Neural progenitor cell (in vitro differentiated cells): ENCODE measurements at places on chromosomes 3 and 15. TPM values are rescaled to one million over a fixed set of nuclear protein-coding genes. Genes with fewer than 3 reads are reported as not detected.

DNA sequence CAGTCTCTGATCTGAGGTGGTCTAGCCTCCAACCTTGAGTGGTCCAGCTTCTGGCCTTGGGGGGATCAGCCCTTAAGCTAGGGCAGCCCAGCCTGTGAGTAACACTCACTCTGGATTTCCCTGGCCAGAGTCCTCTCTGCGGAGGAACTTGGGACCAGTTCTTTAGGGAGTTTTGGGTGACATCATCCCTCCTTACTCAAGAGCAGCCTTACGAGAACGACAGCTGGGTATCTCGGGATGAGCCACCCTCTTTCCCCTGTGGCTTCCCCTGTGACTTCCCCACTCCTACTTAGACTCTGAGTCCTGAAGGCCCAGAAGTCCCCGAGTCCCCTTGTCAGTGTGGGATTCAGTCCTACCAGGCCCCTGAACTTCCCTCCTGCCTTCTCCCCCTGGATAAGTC lies 10.2 kb upstream of the PLXND1 start:
- no peaks in the 10 kb centered on the region for H3K36me3 ChIP-seq
- no peak overlapping the region for H3K4me3 ChIP-seq
- no peak for DNase-seq
- H3K27ac ChIP-seq: no peak overlapping the region

- no peak overlapping the region for H3K27ac ChIP-seq
- no peaks in the 10 kb centered on the region for H3K36me3 ChIP-seq
- H3K4me3 ChIP-seq: no peak overlapping the region
- no peaks in the 10 kb centered on the region for H3K27me3 ChIP-seq
These were observed 14.1 kb downstream of the ACAA1 start for GRCh38 chr3:38122712-38123290.

The RAF1 gene
- 115 and 130 TPM in 2 replicates for total RNA-seq

The PCOLCE2 gene
- 18.2 and 32.5 TPM in 2 replicates for total RNA-seq

DNA sequence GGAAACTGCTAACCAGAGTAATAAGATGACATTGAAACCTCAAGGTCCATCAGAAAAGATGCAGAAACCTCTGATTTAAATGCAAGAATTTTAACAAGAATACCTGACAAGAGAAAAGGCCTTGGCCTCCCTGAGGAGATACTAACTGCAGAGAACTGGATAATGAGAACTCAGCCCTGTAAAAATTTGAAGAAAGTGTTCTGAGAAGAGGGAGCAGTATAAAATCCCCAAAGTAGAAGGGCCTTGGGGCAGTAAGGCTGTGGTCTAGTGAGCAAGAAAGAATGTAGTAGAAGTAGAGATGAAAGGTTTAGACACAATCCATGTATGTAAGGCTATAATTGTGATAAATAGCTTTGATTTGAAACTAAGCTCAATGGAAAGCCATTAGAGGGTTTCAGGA lies 394.1 kb downstream of the ZBBX start:
- no peak overlapping the region for H3K4me3 ChIP-seq
- no peaks in the 10 kb centered on the region for H3K36me3 ChIP-seq
- H3K27me3 ChIP-seq: no peaks in the 10 kb centered on the region
- H3K4me1 ChIP-seq: peaks cover 12% of the 10 kb centered on the region

DNA sequence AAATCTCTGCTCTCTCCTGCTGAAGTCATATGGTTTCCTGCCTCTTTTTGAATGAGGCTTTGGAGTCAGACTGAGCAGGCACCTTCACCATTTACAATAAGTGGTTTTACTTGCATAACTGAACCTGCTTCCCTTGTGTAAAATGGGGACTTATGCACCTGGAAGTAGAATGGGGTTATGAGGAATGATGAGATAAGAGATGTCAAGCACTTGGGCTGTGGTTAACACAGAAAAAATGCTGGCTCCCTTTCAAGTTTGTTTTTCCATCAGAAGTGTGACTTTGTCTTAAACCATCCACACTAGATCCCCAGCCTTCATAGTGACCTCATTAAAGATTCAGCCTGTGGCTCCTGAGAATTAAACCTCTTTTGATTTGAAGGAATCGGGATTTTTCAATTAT lies 5.2 kb downstream of the EXOSC7 start:
- no peak overlapping the region for H3K4me3 ChIP-seq
- no peak for DNase-seq
- H3K4me1 ChIP-seq: peaks cover 8% of the 10 kb centered on the region
- no peaks in the 10 kb centered on the region for H3K36me3 ChIP-seq
- H3K27ac ChIP-seq: no peak overlapping the region
- H3K27me3 ChIP-seq: no peaks in the 10 kb centered on the region

The SATB1 gene
- 38.2 and 38.6 TPM in 2 replicates for total RNA-seq

The VWA5B2 gene
- total RNA-seq: not detected in 2 replicates

GRCh38 chr3:137854533-137855261 lies 90.6 kb downstream of the SOX14 start:
- peak overlapping the region; percentile 96 for H3K27ac ChIP-seq
- H3K27me3 ChIP-seq: no peaks in the 10 kb centered on the region
- H3K4me3 ChIP-seq: peak overlapping the region; percentile 21
- H3K36me3 ChIP-seq: no peaks in the 10 kb centered on the region
- H3K4me1 ChIP-seq: peaks cover 52% of the 10 kb centered on the region
- peak; percentile 82 for DNase-seq

- H3K4me3 ChIP-seq: no peak overlapping the region
- no peaks in the 10 kb centered on the region for H3K27me3 ChIP-seq
- no peak for DNase-seq
- no peaks in the 10 kb centered on the region for H3K36me3 ChIP-seq
- H3K4me1 ChIP-seq: peaks cover 5% of the 10 kb centered on the region
These were observed 109.0 kb upstream of the PDZRN3 start for GRCh38 chr3:73733746-73734145.

The MFN1 gene
- total RNA-seq: 45.6 and 62.5 TPM in 2 replicates
